Vagina (tissue), 2 donors: ENCODE measurements at places on chromosomes 3 and 15. TPM values are rescaled to one million over a fixed set of nuclear protein-coding genes. Genes with fewer than 3 reads are reported as not detected.

DNA sequence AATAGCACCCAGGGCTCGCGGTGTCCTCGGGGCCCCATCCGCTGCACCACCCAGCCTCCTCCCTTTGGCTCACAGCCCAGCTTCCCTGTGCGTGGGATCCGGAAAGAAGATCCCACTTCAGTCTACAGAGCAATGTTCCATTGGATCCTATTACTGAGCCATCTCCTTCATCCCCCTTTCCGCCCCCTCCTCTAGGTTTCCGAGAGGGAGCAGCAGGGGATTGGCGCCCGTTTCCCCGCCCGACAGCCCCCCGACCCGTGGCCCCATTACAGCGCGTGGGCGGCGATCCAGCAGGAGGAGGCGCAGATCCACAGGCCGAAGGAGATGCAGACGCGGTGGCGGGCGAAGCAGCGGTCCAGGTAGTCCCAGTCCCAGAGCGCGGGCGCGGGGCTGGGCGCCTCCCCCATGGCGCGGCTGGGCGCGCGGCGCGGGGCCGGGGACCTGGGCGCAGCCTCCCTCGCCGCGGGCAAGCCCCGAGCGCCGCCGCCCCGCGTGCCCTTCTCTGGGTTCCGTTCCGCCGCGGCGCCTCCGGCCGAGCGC lies 340 bp downstream of the TMEM44 start:
- H3K27me3 ChIP-seq, result no peaks in the 10 kb centered on the region
- no peak for DNase-seq
- peak overlapping the region; percentile 81 for H3K4me3 ChIP-seq
- peaks cover 6% of the 10 kb centered on the region for H3K4me1 ChIP-seq
- no peaks in the 10 kb centered on the region for H3K36me3 ChIP-seq
- H3K27ac ChIP-seq, result peak overlapping the region; percentile 60

DNA sequence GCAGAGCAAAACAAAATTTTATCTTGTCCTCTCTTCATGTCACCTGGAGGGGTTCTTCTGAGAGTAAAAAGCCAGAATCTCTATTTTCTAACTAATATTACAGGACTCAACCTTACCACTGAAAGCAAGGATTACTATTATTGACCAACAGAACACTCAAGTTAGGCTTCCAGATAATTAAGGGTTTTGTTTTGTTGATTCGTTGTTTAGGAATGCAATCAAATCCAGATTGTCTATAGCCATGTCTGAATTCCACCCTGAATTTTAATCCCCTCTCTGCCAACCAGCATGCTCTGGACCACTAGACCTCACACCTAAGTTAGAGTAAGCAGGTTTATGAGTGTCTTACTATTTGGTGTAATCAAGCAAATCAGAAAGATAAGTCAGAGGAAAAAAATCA lies 90.7 kb downstream of the PEAK1 start:
- H3K27ac ChIP-seq, result no peak overlapping the region
- no peaks in the 10 kb centered on the region for H3K36me3 ChIP-seq
- DNase-seq, result no peak
- peaks cover 6% of the 10 kb centered on the region for H3K4me1 ChIP-seq
- H3K4me3 ChIP-seq, result no peak overlapping the region

GRCh38 chr3:172868582-172869200 lies 118.2 kb downstream of the ECT2 start:
- DNase-seq, result no peak
- H3K27me3 ChIP-seq, result no peaks in the 10 kb centered on the region
- H3K4me3 ChIP-seq, result no peak overlapping the region
- no peaks in the 10 kb centered on the region for H3K36me3 ChIP-seq
- peaks cover 8% of the 10 kb centered on the region for H3K4me1 ChIP-seq

DNA sequence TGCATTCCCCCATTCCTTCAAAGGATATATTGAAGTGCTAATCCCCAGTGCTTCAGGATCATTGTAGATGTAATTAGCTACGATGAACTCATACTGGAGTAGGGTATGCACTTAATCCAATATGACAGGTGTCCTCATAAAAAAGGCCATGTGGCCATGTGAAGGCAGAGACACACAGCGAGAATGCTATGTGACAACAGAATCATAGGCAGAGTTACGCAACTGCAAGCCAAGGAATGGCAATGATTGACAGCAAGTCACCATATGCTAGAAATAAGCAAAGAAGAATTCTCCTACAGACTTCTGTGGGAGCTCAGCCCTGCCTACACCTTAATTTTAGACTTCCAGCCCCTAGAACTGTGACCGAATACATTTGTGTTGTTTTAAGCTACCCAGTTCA lies 875.6 kb upstream of the ROBO1 start:
- DNase-seq, result no peak
- no peaks in the 10 kb centered on the region for H3K4me1 ChIP-seq
- no peak overlapping the region for H3K27ac ChIP-seq
- no peaks in the 10 kb centered on the region for H3K36me3 ChIP-seq

DNA sequence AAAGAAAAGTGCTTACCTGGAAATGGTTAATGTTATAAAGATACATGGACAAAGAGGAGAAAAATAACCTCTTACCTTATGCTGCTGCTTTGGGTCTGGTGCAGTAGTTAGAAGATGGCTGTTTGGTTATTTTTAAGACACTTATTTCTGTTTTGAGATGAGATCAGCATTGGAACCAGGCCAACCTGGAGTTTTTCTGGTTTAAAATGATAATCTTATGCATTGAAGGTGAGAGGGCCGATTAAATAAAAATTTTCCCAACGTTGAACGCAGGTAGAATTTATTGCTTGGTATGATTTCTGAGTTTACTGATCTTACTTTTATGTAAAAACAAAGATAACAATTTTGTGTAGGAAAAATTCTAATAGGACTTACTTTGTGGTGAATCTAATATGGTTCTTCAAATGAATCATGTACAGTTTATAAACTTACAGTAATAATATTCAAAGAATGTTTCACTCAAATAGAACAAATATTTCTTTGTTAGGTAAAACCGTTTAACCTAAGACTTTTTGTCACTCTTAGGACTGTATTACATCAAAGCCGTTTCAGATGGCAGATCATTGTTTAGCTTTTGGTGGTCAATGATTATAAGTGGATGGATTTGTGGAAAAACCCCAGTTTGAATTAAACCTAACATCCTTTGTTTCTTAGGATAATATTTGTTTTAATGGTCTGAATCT lies 14.9 kb downstream of the UBE2E2 start:
- no peak for DNase-seq
- no peak overlapping the region for H3K4me3 ChIP-seq
- peaks cover 12% of the 10 kb centered on the region for H3K4me1 ChIP-seq
- no peak overlapping the region for H3K27ac ChIP-seq

TRIP4 gene
- 22.3 TPM for total RNA-seq

KIF15 gene
- total RNA-seq, result 2.2 TPM

GOLGA6L4 gene
- 5.9 TPM for total RNA-seq

RBPMS2 gene
- 3.7 TPM for total RNA-seq
